ENCODE measurements at places on chromosomes 1 and 21.

- DNase-seq, result peak; percentile 56
These were observed at the start of gene UBE2G2 for GRCh38 chr21:44801468-44802395. TSS of gene UBE2G2 (minus strand) at chr21:44801820. CDS start at chr21:44801748, 72 bp downstream.

DNA sequence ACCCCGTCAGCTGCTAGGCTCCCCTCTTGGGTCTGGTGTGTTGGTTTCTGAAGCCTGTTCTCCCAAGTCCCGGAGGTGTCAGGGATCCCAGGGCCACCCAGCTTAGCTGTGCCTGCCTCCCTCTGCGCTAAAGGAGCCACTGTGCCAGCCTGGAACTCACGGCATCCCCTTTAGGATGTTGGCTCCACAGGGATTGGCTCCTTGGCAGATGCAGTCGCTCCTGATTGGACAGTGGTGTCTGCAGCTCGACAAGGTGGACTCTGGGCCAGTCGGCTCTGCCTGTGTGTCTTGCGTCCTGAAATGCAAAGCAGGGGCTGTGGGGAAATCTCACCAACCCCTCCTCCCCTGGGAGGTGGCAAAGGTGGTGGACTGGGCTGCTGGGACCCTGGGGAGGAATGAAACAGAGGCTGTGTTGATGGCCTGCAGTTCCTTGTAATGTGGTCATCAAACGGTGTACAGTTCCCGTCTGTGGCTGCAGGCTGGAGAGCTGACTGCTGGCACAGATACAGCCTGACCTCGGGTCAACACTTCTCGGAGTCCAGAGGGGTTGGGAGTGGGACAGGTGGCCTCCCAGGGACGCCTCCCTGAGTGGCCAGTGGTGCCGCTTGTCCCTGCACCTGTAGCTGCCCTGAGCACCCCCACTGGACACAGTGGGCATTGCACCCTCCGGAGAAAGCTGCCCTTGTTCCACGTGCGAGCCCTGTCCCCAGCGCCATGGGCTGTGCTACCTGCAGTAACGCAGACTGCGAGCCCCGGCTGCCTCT lies 11.5 kb upstream of the KCNAB2 start:
- DNase-seq, result peak; percentile 20

DNA sequence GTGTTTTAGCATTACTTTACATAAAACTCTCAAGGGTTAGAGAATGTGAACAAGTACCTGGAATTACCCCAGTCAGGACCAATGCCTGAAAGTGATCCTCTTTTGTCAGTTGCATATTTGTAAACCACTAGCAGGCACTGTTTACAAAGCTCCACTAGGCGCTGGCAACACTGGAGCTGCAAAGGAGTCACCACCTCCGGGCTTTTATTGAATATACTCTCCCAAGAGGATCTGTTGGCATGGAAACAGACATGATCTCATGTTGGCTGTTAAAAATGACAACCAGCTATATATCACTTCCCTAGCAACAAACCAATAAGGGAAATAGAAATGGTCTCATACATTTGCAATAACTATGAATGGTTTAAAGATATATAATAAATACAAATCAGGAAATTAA lies 116.0 kb downstream of the TTLL7 start:
- DNase-seq, result no peak

GRCh38 chr1:202324646-202325045 lies 17.1 kb downstream of the UBE2T start:
- DNase-seq, result no peak

DNA sequence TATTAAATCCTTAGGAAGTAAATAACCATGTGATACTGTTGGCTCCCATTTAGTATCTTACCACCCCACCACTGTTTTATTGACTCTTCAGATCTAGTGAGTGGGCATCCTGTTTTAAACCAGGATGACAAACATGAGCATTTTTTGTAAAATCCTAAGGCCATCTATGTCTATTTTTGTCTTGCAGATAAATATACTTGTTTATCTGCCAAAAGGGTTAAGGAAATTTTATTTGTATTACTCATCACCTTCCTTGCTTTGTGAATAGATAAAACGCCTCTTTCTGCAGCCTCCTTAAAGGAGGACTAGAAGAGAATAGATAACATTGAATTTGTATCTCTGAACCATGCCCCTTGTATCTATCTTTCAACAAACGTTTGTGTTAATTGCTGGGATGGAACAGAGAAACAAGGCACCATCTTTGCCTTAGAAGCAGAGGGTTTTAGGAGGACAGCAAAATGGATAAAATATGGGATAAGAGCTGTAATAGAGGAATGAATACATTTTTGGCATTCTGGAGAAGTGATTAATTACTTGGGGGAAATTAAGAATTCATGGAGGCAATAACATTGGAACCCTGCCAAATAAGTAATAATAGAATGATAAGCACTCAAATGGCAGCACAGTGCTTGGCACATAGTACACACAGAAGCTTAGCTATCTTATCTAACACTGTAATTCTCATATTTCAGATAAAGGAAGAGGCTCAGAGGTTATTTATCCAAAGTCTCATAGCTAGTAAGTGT lies 14.7 kb downstream of the YTHDF2 start:
- DNase-seq, result no peak

DNA sequence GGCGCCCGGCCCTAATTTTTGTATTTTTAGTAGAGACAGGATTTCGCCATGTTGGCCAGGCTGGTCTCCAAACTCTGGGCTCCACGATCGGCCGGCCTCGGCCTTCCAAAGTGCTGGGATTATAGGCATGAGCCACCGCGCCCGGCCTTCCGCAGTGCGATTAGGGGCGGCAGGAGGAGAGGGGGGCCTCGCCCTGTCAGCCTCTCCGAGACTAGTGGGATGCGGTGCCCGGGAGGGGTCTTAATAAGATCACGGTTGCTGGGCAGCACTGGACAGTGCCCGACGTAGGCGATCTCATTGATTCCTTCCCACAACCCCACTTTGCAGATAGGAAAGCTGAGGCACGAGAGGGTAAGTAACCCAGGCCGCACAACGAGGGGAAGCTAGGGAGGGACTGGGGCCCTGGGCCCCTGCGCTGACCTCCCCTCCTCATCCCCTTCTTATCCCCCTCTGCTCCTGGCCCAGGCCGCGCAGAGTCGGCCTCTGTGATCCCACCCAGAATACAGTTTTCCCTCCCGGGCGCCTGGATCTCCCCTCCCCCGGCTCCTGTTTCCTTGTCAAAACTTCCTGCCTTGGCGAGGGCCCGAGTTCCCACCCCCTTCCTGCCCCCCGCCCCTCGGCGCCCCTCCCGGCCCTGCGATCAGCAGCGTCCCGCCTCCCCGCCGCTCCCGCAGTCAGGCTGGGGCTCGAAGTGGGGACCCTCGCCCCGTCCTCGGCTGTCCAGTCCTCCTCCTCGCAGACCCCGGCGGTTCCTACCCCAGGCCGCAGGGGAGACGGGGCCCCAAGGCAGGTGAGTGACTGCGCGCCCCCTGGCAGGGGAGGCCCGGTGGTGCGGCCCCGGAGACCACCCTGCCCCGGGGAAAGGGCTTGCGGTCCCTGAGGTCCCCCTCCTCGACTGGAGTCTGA lies at the start of gene PEAR1:
Gene PEAR1 (plus strand): TSS at position 671 of the 906 bp plus-strand sequence. CDS start 10,209 bp downstream, outside the sequence.
- no peak for DNase-seq

DNA sequence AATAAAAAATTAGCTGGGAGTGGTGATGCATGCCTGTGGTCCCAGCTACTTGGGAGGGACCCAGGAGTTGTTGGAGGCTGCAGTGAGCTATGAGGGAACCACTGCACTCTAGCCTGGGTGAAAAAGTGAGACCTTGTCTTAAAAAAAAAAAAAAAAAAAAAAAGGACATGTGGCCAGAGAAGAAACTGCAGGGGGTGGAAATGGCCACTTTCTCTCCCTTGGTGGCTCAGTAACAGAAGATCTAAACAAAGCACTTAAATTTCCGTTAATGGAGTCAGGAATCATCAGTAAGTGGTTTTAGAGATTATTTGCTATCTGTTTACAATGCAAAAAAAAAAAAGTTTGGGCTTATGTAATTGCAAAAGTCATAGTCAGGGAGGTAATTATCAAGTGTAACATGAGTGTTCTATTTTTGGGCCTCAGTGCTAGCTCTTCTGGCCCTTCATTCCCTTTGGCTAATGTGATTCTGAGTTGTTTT lies 19.3 kb upstream of the OPRD1 start:
- no peak for DNase-seq

- DNase-seq, result no peak
These were observed 16.3 kb downstream of the MYSM1 start for GRCh38 chr1:58683519-58683918.

DNA sequence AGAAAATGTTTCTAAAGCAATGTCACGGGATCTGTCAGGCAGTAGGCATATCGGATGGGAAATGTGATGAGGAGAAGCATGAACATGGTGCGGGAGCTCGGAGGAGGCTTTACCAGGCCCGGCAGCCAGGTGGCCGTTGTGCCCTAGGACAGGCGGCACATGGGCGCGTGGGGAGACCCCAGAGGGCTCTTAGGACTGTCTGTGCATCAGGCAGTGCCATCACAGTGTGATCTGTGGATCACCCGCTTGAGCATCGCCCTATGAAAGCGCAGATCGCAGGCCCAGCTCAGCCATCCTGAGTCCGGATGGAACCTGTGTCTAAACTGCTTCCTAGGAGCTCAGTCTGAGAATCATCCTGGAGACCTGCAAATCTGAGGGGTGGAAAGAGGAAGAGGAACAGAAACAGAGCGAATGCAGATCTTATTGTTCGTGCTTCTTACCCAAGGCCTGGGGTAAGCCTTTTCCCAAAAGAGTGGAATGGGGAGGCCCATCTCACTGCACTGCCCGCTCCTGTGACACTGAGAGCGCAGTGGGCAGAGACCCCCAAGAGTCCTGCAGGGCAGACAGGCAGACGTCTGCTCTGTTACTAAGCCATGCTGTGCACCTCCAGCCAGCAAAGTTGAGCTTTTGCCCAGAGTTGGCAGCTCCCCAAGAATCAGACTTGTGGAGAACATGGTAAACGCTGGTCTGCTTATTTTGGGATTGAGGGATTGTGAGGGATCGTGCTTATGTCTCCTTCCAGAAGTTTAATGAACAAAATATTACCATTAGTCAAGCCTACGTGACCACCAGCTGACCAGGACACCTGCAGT lies 251.0 kb downstream of the RHOU start:
- peak; percentile 74 for DNase-seq

- peak; percentile 45 for DNase-seq
These were observed 9.1 kb upstream of the PCNX2 start for GRCh38 chr1:233304489-233305102.

- DNase-seq, result no peak
These were observed 134.6 kb downstream of the TENT5C start for GRCh38 chr1:117740496-117740895.

- DNase-seq, result peak; percentile 69
These were observed at the start of gene CYP2J2 for GRCh38 chr1:59926381-59927123. TSS of gene CYP2J2 (minus strand) at chr1:59926773. CDS start at chr1:59926746, 27 bp downstream.

- no peak for DNase-seq
These were observed 48.7 kb downstream of the SPSB1 start for GRCh38 chr1:9341301-9341845.

DNA sequence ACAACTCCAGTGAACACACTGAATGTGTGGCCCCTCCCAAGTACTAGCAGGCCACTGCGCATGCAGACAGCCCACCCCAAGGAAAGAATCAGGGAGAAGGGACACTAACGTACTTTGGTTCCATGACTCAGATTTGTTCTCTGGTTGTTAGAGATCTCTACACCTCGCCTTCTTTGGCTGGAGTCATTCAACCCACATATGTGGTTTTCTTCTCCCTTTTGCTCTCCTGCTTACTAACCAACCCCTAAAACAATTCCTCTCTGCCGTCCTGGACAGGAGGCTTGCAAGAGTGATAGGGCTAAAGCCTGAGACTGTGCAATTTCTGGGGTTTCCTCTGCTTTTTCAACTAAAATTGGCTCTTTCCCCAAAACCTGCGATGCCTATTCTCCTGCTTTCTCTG lies 5.7 kb upstream of the CD48 start:
- no peak for DNase-seq

DNA sequence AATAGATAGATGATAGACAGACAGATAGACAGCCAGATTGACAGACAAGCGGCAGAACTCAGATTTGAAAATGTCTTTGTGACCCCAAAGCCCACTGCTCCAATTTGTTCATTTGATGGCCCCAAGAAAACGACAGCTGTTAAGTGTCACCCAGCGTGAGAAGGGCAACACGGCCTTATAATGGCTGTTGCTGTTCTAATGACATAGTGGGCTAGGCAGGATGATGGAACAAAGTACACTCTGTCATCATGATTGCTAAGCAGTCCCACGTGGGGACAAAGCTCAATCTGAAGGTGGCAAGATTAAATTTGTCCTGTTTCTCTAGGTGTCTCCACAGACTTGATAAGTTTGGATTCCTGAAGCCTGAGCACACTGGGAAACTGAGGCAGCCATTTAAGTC lies 112.9 kb downstream of the DAB1 start:
- no peak for DNase-seq

DNA sequence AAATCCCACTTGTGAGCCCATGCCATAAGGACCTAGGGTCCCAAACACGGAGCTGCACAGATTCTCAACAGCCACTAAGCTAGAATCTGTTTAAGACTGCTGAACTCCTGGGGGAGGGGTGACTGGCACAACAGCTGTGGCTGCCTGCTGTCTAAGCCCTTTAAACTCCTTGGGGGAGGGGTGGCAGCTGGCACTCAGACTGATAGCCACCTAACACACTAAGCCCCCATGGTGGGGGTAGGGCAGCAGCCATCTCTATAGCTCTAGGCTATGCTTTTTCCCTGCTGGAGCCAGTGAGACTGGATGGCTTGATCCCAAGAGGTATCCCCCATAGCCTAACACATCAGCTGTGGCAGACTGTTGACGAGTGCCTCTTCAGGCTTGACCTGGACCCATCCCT lies 73.3 kb upstream of the FMO3 start:
- no peak for DNase-seq

GRCh38 chr1:110948038-110948810 lies 15.5 kb downstream of the LRIF1 start:
- no peak for DNase-seq

DNA sequence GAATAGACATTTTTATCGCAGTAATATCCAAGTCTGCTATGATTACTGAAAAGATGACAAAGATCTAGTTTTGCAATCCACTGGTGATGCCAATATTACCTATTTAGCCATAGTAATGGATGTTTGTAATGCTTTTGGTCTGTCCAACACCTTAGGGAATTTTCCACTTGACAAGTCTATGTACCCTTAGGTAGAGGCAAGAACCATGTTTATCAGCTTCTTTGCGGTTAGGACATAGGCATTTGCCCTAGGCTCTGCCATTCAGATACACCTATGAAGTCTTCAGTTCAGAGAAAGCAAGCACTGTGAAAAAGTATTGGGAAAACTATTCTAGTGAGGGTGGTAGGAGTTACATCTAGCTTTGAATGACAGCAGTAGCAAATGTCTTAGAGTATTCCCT lies 40.2 kb upstream of the SLC35D1 start:
- DNase-seq, result no peak

DNA sequence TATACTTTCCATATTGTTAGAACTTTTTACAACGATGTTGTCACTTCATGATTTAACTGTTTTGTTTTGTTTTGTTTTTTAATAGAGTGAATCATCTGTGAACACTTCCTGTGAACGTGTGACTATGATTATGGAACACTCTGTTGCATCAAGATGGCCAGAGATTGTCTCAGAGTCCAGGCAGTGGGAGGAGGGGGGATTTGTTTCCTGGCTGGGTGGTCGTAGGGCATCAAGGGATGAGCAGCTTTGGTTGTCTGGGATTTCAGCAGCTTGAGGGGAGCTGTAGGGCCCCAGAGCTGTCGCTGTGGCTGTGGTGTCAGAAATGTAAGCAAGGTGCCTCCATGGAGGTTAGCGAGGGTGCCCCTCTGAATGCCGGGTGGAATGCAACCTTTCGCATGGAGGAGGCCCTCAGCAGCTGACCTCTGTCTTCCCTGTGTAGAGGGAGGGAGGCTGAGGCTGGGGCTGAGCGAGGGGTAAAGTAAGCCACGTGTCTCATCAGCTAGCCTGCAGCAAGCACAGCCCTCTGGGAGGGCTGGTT lies 21.4 kb downstream of the NEK2 start:
- no peak for DNase-seq

Data from pons (tissue), 1 donor.